Stimulated activated CD8-positive, alpha-beta memory T cell treated with anti-CD3 and anti-CD28 coated beads, Interleukin-12 subunit alpha, Interleukin-12 subunit beta, amount 100 ng/mL, for 4 hours (primary cell): ENCODE measurements at places on chromosomes 7 and 10.

DNA sequence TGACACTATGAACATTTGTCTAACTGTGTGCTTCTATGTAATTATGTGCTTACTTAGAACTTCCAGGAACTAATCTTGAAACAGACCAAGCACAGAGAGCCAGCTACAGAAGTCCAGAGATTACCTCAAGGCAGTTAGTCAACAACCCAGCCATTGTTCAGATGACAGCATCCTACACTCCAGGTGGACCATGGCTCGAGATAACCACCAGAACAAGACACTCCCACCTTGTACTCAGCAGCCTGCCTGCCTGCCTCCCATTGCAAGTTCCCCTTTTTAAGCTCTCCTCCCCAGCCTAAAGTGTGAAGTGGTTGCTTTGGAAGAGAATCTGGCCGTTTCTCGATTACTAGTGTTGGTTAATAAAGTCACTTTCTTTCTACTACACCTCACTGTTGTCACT, 1080.6 kb upstream of the LRRN3 start:
- DNase-seq: no peak

DNA sequence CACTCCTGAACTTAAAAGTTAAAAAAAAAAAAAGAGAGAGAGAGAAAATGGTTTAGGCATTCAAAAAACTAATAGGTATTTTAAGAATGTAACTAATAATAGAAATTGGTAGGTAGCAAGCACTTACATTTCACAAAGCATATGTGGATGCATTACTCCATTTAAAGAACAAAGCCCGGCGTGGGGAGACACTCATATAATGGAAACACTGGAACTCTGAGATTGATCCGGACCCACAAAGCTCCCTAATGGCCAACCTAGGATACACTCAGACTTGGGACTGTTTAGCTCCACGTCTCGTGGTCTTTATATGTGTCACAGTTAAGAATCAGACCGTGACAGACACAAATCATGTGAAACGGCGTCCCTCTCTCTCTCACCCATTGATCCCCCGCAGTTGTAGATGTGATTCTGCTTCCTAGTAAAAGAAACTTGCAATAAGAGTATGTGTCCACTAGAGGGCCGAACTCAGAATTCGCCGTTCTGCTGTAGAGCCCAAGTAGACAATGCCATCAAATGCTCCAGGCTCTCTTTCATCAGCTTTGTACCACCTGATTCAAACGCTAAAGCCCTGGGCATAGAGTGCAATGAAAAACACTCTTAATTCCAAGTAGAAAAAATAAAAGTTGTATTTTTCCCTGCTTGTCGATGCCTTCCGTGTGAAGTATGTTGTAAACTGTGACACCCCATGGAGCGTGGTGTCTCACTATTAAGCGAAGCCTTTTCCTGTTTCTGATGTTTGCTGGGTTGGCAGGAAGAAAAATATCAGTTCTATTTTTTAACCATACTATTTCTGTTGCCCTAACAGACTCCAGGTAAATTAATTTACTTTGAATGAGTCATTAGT, 429.0 kb upstream of the MTPN start:
- DNase-seq: no peak

DNA sequence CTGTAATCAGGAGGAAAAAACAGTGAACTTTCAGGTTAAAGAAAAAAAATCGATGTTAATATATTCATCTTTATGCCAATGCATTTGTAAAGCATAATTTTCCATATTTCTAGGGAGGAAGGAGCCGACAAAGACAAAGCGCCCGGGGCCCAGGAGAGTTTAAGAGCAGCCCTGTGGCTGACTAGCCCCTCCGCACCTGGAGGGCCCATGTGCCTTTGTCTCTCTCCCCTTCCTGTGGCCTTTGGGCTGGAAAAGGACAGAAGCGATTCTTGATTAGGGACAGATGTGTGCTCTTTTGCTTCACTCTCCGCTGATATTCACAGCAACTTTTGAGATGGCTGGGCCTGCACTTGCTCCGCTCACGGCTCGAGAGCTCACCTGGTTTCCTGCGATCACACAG, 23.1 kb downstream of the DDC start:
- DNase-seq: no peak

DNA sequence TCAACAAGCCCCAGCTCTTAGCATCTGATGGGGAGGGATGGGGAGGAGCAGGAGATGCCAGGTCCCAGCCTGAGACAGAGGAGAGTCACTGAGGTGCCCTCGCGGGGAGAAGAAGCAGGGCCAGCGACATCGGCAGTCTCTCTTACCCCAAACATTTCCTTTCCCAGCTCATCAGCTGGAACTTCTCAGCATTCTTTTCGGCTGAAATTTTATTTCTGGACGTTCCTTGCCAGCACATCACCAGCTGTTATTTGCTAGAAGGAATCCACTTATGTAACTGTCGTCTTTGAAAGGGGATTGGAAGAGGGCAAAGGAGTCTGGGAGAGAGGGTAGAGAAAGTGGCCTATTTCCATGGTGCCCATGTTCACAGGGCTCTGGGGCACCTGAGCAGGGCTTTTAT, 101.0 kb upstream of the SHH start:
- DNase-seq: no peak

GRCh38 chr10:121615836-121616235, 17.6 kb upstream of the FGFR2 start:
- no peak for DNase-seq

DNA sequence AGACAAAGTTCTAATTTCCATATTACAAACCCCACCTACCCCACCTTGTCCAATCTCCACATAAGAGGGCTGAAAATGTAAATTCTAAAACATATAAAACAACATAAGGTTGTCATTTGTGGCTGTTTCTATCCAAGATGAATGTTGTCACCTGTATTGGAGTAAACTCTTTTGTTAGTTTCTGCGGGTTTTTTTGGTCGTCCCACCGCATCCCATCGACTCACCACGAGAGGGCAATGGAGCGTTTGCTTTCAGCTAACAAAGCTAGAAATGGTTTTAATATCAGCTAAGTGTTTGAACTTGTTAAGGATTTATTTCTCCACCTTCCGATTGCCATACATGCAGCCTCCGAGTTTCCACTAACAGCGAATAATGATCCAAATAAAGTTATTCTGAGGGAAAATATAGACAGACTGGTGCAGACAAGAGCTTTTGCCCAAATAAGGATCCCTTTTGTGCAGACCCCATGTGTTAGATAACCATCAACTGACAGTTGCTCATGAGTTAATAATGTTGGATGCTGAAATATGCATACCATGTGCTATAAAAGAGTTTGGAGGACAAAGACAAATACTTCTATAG, 137.2 kb downstream of the ARID5B start:
- DNase-seq: peak; percentile 49

GRCh38 chr10:24006741-24007140, 202.2 kb upstream of the KIAA1217 start:
- no peak for DNase-seq

- DNase-seq: no peak
Measured at GRCh38 chr7:73831834-73832651, 1.2 kb downstream of the CLDN4 start.

GRCh38 chr7:90690159-90690858, 94.2 kb downstream of the CDK14 start:
- DNase-seq: no peak

DNA sequence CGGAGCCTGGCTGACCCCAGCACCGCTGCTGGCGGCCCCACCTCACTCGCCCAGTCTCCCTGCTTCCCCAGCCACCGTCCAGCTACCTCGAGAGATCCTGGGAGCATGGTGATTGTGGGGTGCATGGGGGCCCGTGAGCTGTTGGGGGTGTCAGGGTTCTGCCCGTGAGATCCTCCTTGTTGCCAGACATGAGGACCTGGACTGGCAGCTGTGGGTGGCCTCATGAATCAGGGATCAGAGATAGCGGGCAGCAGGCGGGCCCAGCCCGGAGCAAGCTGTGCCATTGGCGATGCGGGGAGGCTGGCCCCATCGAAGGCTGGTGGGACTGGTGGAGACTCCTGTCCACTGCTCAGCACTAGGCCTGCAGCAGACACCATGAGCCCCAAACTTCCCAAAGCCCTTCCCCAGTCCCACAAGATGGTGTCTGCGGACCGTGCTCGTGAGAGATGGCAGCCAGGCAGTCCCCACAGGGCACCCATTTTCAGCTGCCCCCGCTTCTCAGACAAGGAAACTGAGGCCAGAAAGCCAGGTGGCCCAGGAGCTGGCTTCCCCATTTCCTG, 75.6 kb downstream of the LHPP start:
- DNase-seq: no peak

- DNase-seq: no peak
Measured at GRCh38 chr10:53899463-53900160, 901.4 kb downstream of the PCDH15 start.

GRCh38 chr10:11411926-11412545, 199.4 kb downstream of the USP6NL start:
- DNase-seq: no peak

DNA sequence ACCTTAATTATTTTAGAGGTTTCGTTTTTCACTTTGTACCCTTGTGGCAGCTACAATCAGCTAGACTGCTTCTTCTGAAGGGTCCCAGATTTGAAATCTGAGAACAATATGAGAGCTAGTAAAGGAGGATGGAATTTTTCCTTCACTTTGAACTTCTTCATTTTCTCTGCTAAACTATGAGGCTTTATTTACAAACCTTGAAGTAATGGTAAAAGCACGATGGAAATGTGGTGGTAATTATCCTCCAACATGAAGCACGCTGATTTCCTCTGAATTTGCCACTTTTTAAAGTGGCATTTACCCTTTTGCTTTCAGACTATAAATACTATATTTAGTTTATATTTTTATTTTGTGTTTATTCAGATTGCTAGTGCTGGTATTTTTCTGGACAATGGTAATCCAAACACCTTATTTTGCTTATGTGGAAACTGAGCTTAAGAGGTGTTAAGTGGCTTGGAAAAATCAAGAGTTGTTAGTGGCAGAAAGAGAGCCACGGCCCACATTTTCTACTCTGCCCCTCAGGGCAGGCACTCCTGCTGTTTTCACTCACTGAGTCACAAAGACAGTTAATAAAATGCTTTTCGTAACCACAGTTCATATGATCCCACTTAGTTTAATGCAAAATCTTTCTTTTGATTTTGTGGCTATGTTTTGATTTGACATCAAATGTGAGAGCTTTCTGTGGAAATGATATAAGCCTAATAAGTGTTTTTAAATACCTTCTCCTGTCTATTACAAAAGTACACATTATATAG, 2.7 kb downstream of the SSMEM1 start:
- no peak for DNase-seq

- no peak for DNase-seq
Measured at GRCh38 chr7:158102897-158103296, 484.7 kb downstream of the PTPRN2 start.

DNA sequence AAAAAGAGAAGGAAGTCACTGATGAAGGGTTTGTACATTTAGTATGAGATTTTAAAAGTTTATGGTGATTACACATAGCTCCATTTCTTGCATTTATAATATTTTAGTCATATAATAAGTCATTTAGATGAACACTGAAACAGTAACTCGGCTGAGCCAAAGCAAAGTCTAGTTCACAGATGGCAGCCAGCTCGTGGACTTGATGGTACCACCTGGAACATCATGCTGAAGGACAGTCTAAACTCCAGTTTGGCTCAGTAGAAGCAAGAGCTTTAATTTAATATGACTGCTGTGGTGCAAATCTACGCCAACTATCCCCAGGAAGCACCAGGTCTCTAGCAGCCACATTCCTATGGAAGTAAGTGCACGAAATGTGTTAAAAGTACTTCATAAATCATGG, 16.4 kb downstream of the SRI start:
- DNase-seq: no peak

DNA sequence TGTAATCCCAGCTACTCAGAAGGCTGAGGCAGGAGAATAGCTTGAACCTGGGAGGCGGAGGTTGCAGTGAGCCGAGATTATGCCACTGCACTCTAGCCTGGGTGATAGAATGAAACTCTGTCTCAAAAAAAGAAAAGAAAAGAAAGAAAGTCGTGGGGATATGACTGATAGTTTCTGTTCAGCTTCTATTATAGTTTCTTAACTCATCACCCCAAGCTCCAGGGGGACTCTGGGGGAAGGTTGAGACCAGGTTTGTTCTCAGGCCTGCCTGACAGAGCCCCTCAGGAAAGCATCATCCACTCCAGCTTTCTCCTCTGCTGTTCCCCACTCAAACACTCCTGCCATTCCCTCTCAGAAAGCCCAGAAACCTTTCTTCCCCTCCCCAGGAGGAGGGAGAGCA, 542.4 kb upstream of the GALNT17 start:
- DNase-seq: no peak

- no peak for DNase-seq
Measured at GRCh38 chr10:5930272-5930671, 40.2 kb downstream of the FBH1 start.
